Stimulated activated CD4-positive, alpha-beta T cell treated with anti-CD3 and anti-CD28 coated beads, Interleukin-4, amount 100 ng/mL, for 48 hours (primary cell): ENCODE measurements at places on chromosomes 5 and 9.

DNA sequence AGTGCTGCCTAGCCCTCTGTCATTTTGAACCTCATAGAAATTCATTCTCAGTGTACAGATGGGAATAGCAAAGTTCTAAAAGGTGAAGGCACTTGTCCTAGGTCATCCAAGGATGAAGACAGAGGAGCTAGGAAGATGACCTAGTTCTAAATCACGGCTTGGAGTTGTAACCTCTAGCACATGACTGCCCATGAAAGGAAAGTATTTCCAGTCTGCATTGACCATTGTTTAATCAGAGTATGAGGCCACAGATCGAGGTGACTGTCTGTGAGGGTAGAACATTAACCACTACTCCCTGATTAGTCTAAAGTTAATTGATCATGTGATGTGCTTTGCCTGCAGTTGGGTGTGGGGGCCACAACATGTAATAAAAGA lies 674 bp upstream of the TNFSF15 start:
- DNase-seq = no peak

- no peak for DNase-seq
Observed at GRCh38 chr5:15254607-15255006, 245.4 kb upstream of the FBXL7 start.

GRCh38 chr9:4741365-4742089 lies 525 bp upstream of the AK3 start:
- DNase-seq = no peak

DNA sequence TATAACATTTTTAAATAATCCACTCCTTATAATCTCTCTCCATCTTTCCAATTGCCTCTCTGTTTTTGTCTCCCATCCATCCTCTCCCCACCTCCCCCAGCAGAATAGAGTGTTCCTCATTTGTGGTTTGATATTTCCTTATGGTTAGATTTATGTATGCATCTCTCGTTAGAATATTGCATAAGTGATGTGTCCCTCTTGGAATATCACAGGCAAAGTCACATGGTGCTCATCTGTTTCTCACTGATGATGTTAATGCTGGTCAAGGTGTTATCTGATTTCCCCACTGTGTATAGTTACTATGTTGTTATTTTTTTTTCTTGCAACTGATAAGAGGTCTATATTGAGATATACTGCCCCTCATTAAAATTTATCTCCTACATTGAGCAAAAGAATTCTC lies 3.1 kb upstream of the LRRC70 start:
- no peak for DNase-seq

DNA sequence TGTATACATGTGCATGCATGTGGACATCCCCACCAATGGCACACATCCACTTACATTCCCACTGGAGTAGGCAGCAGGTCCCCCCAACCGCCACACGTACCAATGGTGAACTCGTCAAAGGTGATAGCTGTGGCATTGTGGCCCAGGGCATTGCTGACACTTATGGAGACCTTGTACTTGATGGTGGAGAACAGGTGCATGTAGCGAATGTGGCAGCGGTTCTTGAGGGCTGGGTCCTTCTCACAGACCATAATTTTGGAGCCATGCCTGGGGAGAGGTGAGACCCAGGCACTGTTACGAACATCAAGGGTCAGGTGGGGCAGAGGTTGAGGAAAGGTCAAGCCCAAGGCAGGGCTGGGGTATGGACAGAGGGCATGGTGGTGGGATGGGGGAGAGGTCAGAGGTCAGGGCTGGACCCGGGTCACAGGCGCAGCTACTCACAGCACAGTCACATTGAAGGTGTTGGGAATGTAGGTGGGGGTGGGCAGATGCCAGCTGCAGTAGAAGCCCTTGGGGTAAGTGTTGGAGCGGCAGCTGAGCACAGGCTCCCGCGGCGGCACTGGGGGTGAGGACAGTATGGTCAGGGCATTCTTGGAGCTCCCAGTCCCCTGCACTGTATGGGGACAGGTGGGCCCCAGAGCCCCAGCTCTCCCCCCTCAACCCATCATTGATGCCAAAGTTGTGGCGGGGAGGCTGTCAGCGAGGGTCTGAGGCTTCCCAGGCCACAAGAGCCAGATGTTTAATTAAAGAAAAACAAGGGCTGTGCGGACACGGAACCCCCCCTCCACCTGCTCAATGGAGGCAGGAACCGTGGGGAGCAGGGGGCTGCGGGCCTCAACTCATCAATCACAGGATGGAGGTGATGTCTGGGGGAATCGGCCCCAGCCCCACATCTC lies 31.9 kb downstream of the CNTFR start:
- DNase-seq = no peak

- DNase-seq = no peak
Observed at GRCh38 chr9:70535546-70536323, 121.3 kb upstream of the KLF9 start.

GRCh38 chr5:148497757-148498156 lies 114.0 kb downstream of the FBXO38 start:
- DNase-seq = no peak

GRCh38 chr5:149730620-149731331 lies 666 bp downstream of the PPARGC1B start:
- peak; percentile 32 for DNase-seq

DNA sequence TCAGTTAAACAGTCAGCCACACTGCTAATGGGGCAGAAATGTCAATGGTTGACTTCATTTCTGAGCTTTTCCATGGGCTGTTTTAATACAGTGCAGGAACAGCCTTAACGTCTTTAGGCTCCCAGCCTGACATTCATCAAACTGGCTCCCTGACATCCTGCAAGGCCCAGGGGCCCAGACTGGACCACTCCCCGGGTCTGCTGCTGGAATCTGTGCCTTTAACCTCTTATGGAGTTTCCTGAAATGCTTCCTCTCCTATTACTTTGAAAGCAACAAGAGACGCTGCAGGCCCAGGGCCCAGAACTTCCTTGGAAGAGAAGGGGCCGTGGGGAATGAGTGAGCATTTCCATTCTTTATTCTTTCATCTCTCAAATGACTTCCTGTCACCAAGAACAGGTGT lies 216.8 kb upstream of the PANK3 start:
- DNase-seq = no peak

DNA sequence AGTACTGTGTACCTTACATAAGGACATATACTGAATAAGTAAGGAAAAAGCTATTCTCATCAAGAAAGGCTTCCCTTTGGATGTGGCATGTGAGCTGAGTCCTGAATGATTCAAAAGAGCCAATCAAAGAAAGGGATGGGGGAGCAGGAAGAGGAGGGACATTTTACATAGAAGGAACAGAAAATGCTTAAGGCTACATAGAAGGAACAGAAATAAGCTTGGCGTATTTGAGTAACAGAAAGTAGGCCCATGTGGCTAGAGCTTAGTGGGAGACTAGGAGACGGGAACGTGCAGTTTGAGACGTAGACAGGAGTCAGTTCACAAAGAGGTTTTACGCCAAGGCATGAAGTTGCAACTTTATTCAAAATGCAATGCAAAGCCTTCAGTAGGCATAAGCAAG lies 126.3 kb downstream of the CEMIP2 start:
- no peak for DNase-seq

DNA sequence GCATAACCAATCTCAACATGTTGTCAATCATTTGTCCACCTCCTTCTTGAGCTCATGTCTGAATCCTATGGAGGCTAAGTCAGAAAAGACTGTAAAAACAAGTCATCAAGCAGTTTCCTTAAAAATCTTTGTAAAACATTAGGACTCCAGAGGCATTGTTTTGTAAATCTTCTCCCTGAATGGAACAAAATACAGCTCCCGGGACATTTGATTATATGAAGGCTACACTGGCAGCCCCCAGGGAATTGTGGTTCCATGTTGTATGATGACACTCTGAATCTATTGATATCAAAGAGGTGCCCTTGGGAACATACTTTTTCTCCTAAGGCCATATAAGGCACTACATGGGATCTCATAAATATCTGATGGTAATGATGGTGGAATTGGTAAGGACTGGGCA lies 83.2 kb upstream of the NUDT12 start:
- no peak for DNase-seq

DNA sequence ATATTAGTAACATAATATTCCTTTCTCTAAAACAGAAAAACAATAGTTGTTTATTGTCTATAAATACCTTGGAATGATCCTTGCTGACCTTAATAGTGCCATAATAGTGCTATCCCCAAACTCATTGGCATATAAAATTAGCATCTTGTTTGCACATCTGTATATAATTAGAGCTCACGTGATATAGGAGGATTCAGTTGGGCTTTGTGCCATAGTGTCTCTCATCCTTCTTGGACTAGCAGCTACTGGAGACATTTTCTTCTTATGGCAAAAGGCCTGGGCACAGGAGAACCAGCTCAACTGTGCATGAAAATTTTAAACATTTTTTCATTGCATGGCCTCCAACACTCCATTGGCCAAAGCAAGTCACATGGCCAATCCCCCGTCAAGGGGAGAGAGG lies 342.5 kb downstream of the SPATA31D1 start:
- DNase-seq = no peak

GRCh38 chr9:36721846-36722588 lies 149.3 kb downstream of the MELK start:
- no peak for DNase-seq

DNA sequence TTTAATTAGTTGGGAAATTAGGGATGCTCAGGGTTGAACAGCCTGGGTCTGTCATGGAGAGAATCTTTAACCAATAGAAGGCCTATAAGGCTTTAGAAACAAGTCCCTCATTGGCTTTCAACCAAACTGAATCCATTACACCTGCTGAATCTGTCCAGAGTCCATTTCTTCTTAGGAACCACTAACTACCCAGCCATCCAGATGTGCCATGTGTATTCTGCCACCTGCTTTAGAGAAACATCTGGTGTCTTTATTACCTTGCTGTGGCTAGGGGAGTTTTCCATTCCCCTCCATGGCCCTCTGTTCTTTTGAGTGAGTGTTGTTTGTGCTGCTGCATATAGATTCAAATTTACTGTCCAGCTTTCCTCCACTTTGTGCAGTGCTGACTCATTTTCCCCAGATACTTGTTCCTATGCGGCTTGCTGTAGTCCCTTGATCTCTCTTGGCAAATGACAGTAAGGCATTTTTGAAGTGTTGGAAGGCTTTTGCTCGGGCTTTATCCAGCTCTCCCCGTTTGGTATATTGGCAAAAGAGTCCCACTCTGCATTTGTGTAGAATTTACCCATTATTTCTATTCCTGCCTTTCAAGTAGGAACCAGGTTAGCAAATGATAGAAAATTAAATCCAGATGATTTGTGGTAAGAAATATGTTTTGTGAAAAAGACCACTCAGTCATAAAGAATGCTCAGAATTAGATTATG lies 54.6 kb downstream of the NLN start:
- DNase-seq = no peak

DNA sequence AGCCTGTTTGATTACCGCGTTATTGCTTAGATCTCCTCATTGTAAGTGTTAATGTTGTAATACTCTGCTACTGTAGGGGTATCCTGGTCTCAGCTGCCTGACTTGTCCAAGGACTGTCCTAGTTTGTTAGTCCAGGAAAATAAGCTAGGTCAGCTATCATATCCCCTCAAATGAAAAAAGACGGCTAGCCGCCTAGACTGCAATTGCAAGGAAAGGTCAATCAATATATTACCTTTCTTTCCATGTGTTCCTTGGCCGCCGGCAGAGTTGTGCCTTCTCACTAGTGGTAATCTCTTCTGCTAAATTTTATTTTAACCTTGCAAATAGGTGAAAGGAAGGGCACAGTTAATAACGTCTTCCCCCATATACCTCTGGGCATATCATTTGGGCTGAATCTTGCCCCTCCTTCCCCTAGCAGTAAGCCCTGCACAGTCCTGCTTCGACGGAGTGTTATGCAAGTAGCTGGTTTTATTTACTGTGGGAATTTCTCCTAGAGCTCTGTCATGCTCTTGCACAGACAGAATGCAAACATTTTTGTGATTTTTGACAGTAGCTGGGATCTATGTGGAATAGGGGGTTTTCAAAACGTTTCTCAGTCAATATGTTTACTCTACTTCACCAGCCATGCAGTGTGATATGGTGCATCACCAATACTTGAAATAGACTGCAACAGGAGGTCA lies 288.5 kb downstream of the MAST4 start:
- no peak for DNase-seq

GRCh38 chr5:2508514-2508913 lies 243.0 kb downstream of the IRX2 start:
- no peak for DNase-seq

- DNase-seq = no peak
Observed at GRCh38 chr5:55319491-55319890, 11.7 kb downstream of the MTREX start.

DNA sequence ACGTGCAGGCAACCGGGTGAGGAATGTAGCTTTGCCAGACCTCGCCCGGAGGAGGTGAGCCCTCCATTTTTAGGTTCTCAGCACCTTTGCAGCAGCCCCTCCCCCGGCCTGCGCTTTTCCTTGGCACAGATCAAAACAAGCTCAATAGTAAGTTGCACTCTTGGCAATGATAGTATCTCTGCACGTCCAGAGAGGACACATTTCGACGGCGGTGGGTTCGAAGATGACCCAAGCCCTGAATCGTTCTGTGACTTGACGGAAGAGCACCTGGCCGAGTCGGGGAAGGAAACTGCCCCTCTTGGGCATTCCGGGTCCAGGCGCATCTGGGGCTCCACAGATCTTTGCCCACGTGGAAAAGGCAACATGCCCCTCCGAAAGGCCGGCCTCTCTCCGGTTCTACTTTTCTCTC lies 904 bp downstream of the GDNF start:
- DNase-seq = no peak

GRCh38 chr9:96177719-96178028 lies 124.3 kb downstream of the HSD17B3 start:
- DNase-seq = no peak

DNA sequence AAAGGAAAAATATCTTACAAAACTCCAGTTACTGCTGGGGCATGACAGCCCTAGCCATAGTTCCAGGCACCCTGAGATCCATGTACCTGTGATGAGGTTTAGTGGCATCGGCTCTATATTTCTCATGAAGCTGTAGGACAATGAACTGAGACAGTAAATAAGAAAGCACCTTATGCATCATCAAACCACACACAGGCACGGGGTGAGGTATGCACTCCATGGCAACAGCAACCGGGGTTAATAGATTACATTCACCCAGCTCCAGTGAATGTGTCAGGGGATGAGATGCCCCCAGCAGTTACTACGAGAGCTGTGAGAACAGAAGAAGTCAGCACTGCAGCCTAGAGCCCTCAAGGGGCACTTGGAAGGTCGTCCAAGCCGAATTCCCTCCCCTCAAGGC lies 162.0 kb upstream of the S1PR3 start:
- no peak for DNase-seq

DNA sequence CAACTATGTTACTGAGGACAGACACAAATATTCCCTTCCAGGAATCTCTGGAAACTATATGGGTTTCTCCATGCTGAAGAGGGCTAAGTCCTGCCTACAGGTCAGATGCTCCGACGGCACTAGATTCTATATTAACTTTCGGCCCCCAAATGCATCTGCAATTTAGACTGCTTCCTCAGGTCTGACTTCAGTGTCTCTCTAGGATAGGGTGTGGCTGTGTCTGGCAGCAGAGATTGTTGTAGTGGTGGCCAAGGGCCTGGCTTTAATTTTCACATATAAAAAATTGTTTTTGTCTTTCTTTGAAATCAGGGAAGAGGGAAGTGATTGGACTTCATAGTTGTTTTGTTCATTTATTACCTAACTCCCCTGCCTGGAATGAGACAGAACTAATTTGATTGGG lies 101.8 kb downstream of the PJA2 start:
- DNase-seq = no peak
